GM12878 (cell line): ENCODE measurements at places on chromosomes 2 and 18. TPM values are rescaled to one million over a fixed set of nuclear protein-coding genes. Genes with fewer than 3 reads are reported as not detected.

Gene TMEM87B
- 11.8 and 12.8 TPM in 2 replicates for total RNA-seq

GRCh38 chr18:36821681-36822080 is 7.1 kb downstream of the TPGS2 start:
- DNase-seq, result no peak

Gene CIDEA
- not detected in 2 replicates for total RNA-seq

Gene TMEM247
- total RNA-seq, result not detected in 2 replicates

Gene NEURL3
- total RNA-seq, result 0.44 and 0.72 TPM in 2 replicates

DNA sequence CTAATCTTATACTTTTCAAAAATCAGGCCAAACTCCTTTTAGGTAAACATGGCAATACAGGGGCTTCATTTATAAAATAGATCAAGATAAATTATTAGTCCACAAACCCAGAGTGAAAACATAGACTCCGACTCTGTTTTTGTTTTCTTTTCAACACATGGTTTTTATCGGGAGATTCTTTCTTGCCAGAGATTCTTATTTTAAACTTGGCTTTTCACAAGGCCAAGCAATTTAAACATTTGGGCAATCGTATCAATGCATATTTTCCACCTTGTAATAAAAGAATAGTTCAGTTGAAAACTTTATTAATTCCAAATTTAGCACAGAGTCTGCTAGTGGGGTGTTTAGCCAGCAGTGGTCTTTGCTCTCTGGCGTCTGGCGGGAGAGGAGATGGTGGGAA is 71.9 kb downstream of the SOX11 start:
- no peak for DNase-seq

- DNase-seq, result no peak
Measured at GRCh38 chr2:44553456-44553855, 191.7 kb downstream of the CAMKMT start.

Gene KCNK3
- total RNA-seq, result 0.11 and 0.13 TPM in 2 replicates
